ENCODE measurements at places on chromosomes 2 and 18.

GRCh38 chr18:62175521-62175920, 11.3 kb downstream of the PIGN start:
- no peak for DNase-seq

DNA sequence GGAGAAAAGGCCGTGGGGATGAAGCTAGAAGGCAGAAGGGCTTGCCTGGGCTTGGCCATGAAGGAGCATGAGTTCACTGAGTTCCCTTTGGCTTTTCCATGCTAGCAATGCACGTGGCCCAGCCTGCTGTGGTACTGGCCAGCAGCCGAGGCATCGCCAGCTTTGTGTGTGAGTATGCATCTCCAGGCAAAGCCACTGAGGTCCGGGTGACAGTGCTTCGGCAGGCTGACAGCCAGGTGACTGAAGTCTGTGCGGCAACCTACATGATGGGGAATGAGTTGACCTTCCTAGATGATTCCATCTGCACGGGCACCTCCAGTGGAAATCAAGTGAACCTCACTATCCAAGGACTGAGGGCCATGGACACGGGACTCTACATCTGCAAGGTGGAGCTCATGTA, 2.9 kb downstream of the CTLA4 start:
- DNase-seq: no peak

GRCh38 chr2:127058246-127058953, 48.6 kb downstream of the BIN1 start:
- DNase-seq: no peak

DNA sequence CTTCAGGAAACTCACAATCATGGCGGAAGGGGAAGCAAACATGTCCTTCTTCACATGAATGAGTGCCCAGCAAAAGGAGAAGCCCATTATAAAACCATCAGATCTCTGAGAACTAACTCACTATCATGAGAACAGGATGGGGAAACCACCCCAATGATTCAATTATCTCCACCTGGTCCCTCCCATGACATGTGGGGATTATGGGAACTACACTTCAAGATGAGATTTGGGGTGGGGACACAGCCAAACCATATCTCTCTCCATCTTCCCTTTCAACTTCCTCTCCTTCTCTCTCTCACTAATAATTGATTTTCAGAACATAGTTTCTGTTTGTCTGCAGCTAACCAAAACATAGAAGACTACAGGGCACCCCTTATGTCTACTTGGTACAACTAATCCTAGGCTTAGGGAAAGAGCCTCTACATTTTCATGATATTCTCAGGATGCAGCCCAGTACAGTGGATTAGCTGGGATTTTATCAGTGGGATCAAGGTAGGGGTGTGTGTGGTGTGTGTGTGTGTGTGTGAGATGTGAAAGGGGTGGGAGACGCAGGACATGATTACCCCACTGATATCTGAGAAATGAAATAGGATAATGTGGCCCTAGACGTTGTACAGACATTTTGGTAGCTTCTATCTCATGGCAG, 2.8 kb upstream of the ATF2 start:
- DNase-seq: no peak

DNA sequence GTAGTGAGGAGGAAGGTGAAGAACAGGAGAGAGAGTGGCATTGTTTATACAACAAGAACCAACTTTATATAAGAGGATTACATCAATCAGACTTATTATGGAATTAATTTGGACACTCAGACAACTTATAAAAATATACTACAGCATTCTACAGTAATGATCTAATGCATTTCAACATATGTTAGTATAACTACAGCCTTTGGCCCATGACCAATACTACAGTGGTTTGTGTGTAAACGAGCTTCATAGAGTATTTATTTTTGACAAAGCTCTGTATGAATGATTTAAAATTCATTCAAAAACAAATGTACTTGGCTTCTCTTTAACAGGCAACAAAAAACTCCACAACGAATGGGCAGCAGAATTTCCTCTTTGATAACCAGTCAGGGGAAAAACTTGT, 72.8 kb downstream of the ZNF521 start:
- no peak for DNase-seq

DNA sequence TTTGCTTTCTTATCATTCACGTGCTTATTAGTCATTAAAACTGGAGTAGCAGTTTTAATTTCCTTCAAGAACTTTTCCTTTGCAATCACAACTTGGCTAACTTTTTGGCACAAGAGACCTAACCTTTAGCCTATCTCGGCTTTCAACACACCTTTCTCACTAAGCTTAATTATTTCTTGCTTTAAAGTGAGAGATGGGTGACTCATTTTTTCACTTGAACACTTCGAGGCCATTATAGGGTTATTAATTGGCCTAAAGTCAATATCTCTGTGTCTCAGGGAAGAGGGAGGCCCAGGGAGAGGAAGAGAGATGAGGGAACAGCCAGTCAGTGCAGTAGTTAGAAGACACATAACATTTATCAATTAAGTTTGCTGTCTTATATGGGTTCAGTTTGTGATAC, 289.8 kb downstream of the RBM43 start:
- DNase-seq: no peak

- DNase-seq: no peak
Measured at GRCh38 chr18:40414155-40414754, 1540.8 kb upstream of the PIK3C3 start.

DNA sequence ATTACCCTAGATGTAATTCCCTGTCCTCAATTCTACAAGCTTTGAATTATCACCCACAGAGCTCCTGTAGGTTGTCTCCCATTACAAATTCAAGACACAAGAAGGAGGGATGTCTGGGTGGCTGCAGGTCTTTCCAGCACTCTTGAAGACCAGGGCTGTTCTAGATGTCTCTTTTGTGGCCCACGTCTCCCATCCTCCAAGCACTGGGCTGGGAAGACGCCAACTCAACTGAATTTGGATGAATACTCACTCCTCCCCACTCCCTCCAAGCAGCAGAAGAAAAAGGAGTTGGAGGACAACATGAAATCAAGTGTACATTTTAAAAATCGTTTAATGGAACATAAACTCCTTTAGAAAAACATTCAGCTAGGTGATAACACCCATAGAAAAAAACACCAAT, 31.2 kb downstream of the SMAD7 start:
- no peak for DNase-seq

DNA sequence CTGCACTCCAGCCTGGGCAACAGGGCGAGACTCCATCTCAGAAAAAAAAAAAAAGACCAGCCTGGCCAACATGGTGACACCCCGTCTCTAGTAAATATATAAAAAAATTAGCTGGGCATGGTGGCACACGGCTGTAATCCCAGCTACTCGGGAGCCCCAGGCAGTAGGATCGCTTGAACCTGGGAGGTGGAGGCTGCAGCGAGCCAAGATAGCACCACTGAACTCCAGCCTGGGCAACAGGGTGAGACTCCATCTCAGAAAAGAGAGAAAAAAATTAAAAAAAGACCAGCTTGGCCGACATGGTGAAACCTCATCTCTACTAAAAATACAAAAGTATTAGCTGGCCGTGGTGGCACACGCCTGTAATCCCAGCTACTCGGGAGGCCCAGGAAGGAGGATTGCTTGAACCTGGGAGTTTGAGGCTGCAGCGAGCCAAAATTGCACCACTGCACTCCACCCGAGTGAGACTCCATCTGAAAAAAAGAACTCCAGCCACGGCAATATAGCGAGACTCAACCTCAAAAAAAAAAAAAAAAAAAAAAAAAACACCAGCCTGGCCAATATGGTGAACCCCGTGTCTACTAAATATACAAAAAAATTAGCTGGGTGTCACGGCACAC, 346.1 kb upstream of the PLGLB2 start:
- DNase-seq: no peak

DNA sequence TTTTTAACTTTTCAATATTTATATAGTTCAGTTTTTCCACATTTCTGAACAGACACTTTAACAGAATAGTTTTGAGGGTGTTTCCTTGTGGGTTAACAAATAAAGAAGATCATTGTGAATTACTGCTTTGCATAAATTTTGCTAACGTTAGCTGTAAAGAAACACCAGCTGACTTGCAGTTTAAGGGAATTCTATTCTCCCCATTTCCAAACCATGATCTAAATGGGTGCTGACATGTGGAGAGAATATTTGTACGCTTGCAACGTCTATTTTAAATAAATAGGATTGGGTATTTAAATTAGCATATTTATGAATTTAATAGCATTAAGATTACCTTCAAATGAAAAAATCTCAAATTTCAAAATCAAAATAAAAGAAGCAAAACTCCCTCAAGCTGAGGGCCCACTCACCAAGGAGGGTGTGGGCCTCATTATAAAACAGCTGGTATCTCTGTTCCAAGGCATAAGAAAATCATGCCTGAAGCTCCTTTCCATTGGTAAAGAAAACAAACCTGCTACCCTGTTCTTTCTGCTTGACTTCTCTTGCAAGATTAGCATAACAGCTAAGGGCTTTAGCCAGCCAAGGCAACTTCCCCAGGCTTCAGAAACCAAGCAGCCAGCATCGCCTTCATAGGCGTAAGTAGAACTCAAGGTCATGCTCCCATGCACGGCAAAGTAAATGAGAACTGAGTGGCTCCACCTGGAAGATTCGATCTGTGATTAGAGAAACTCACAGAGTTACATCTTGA, 3.2 kb downstream of the MRO start:
- no peak for DNase-seq

- DNase-seq: no peak
Measured at GRCh38 chr2:2306878-2307277, 24.2 kb downstream of the MYT1L start.

- DNase-seq: no peak
Measured at GRCh38 chr2:183868707-183869106, 729.6 kb upstream of the ZNF804A start.

- no peak for DNase-seq
Measured at GRCh38 chr2:47070920-47071824, 83.9 kb downstream of the STPG4 start.

DNA sequence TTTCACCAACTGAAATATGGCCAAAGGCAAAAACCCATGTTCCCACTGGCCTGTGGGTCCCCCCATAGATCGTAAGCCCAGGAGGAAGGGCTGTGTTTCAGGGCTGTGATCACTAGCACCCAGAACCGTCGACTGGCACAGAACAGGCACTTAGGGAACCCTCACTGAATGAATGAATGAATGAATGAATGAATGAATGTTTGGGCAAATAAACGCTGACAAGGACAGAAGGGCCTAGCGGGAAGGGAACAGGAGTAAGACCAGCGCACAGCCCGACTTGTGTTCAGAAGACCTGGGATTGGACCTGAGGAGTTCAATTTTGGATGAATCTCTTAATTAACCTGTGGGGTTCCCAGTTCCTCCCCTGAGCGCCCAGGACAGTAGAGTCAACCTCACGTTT, 76.2 kb downstream of the TPO start:
- no peak for DNase-seq

- DNase-seq: no peak
Measured at GRCh38 chr2:151786483-151786882, 41.7 kb downstream of the ARL5A start.

DNA sequence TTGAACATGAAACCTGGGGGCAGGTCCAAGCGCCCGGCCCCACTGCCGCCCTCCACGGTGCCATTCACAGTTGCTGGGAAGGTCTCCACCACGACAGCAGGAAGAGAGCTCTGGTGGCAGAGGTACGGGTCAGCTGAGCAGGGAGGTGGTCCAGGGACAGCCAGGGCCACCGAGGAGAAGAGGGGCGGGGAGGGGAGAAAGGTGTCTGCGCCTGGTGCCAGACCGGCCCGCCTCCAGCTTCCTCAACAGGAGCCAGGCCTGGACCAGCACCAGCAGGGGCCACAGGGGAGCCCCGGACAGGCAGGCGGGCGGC, 56.2 kb downstream of the BIN1 start:
- DNase-seq: no peak

DNA sequence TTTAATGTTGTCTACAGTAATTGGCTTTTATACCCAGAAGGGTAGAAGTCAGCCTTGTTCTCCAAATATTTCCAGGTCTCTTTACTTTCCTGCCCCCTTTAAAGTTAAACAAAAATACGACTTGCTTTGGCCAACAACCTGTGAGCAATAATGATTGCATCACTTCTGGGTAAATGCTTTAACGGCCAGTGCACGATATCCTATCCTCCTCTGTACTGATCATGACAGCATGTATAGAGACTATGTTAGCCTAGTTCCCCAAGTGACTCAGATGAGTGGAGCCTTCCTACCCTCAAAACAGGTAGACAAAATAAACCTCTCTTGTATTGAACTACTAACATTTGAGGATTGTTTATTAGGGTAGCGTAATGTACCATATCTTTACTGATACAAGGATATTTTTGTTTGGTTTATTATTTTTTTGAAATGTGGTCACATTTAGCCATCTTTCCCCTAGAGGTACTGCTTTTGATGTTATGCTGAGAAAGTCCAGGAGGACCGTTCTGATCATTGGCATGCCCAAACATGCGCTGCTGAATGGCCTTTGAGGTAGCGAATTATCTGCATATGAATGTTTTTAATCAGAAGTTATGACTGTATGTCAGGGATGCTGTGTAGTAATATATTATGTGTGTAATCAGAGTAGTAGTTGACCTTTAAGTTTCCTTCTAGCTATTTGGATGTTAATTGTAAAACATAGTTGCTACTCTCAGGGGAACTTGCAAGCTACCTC, 262.6 kb upstream of the DCC start:
- DNase-seq: no peak

GRCh38 chr2:42060718-42061619, 13.1 kb downstream of the PKDCC start:
- no peak for DNase-seq

- no peak for DNase-seq
Measured at GRCh38 chr18:33937270-33937816, 287.4 kb downstream of the NOL4 start.

- DNase-seq: no peak
Measured at GRCh38 chr18:46386788-46387187, 270.2 kb downstream of the LOXHD1 start.

- DNase-seq: no peak
Measured at GRCh38 chr18:45522371-45522770, 92.9 kb upstream of the SLC14A2 start.

DNA sequence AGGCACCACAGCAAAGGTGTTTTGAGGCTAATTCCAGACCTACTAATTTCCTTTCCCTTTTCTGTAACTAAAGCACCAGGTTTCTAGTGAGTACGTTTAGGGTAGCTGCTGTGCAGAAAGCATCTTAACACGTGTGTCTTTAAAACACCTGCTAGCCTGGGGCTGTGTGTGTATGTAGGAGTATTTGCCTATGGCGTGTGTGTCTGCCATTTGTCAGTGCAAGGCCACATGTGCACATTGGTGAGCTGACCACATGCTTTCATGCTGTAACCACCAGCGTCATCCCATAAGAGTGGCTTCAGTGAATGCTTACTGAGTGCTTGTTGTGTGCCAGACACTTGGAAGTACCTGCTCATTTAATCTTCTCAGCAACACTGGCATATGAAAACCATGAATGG, 241.6 kb downstream of the SEPTIN10 start:
- no peak for DNase-seq

- no peak for DNase-seq
Measured at GRCh38 chr18:31648966-31649429, 35.4 kb downstream of the B4GALT6 start.

GRCh38 chr2:67836866-67837265, 225.9 kb downstream of the C1D start:
- DNase-seq: no peak

DNA sequence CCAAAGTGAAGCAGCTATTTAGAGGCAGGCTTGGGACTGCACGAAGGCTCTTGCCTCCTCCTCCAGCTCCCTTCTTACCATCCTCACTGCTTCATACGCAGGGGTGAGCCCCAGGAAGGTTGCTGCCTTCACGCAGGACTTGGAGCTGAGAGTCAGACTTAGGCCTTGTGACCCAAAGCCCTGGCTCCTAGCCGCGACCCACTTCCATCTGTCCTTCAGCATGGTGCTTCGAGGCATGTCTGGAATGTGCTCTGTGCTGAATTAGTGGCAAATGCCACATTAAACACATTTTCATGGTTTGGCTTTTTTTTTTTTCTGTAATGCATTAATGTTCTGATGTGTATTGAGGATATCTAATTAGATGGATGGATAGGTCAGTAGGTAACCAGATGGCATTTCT, 37.5 kb downstream of the ITGB1BP1 start:
- DNase-seq: no peak
